A172 (cell line): ENCODE measurements at places on chromosomes 3 and 15. TPM values are rescaled to one million over a fixed set of nuclear protein-coding genes. Genes with fewer than 3 reads are reported as not detected.

GRCh38 chr3:144028798-144029411 is 57.3 kb downstream of the DIPK2A start:
- no peak for DNase-seq

DNA sequence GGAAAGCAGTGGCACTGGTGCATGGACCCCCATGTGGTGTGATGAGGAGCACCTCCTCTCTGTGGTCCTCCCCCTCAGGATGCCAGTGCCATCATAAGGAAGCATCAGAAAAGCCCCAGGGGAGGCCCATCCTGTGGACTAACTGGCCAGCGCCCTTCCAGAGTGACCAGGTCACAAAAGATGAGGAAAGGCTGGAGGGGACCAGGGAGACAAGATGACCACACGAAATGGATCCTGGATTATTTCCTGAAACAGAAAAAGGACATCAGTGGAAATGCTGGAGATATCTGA is 56.4 kb downstream of the TPRA1 start:
- DNase-seq, result no peak

GRCh38 chr3:117252208-117252607 is 542.6 kb downstream of the TUSC7 start:
- no peak for DNase-seq

DNA sequence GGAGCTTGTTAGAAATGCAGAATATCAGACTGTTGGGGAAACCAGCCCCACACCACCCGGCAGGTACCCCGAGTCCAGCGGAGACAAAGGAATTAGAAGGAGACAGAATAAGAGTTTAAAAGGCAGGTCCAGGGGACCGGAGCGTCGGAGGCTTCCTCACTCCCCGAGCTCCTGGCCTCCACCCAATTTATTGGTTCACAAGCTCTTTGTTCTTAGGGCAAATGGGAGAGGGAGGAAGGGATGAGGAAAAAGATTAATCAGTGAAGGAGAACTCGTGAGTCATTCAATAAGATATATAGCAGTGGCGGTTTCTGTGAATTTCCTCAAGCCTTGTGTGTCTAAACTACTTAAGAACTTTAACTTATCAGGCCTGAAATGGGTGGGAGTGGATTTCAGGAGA is 32.1 kb upstream of the WDR72 start:
- DNase-seq, result no peak

DNA sequence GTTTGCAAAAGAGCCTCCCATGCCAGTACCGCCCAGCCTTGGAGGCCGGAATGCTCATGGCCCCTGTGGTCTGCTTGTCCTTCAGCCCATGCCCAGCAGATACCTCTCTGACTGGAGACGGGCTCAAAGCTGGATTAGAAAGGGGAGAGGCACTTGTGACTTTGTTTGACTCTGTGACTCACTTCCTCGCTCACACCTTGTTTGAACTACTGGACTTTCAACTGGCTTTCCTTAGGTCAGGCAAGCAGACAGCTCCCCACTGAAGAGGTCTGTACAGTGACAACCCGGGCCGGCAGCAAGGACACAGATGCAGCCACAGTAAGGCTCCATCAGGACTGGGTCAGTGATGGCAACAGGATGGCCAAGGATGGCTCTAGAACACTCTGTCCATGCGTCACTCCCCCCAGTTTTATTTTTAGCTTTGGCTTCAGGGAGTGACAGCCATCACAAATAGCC is 98.6 kb upstream of the ABHD17C start:
- peak; percentile 5 for DNase-seq

DNA sequence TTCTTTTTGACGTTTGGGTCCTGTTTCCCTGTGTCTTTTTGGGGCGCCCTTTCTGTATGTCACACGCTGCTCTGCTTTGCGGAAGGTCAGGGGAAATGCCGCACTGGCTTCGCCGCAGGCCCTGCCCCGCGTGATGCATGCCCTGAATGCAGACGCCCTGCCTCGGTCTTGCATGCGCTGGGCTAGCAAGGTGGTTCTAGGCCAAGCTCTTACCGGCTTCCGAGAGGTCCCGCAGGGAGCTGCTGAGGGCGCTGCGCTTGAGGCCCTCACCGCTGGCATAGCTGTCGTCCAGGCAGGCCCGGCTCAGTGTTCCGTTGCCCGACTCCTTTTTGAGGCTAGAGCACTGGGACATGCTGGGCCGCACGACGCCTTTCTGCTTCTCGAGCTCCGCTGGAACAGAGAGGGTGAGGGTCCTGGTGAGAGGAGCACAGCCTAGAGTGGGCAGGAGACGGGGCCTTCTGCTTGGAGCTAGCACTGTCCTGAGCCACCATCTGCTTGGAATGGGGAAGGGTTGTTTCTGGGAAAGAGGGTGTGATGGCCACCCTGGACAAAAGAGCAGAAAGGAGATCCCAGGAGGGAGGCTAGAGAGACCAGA is 66.9 kb upstream of the RPL32 start:
- DNase-seq, result no peak

DNA sequence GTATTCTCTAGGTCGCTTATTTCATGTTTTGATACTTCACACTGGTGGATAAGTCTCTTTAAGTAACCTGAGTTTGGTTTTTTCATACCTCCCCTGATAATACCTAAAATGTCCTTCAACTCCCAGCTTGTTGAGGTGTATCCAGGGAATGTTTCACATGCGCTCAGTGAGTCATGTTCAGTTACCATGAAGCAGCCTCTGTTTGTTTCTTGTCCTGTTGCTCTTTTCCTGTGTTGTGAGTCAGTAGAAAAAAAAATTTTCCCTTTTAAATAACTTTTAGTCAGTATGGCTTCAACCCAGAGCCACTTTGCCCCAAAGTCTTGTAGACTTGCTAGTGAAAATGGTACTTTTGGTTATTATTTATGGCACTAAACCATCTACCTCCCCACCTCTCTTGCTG is 278.4 kb upstream of the ZPLD1 start:
- DNase-seq, result peak; percentile 74

- DNase-seq, result no peak
Observed at GRCh38 chr3:89306540-89306939, 199.1 kb downstream of the EPHA3 start.

DNA sequence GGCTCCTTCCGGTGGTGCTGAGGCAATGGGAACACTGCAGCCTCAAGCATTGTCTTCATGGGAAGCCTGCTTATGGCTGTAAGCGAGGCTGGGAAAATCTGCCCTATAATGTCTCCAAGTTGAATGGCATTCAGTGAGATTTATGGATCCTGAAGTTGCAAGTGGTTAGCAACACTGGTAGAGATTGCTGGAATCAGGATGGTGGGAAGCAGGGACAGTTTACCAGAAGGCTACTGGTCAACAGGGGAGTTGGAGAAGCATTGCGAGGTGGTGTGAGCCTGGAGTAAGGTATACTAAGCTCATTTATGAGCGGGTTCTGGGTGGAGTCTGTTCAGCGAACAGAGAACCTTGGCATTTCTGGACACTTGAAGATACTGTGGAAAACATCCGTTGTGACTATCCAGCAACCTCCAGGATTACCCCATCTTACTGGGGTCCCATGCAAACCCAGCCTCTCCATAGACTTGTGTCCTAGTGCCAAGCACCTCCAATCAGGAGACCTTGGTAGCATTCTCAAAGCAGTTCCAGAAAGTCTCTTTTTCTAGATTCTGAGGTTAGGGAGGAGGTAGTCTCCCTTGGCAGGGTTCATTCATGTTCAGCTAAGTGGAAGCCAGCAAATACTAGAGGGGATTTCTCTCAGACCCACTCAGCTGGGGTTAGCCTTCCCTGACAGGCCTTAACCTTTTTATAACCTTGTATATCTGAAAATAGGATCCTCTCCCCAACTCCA is 7.3 kb downstream of the RPSA start:
- DNase-seq, result no peak

GRCh38 chr15:76209942-76210341 is 101.3 kb downstream of the ETFA start:
- DNase-seq, result peak; percentile 24

DNA sequence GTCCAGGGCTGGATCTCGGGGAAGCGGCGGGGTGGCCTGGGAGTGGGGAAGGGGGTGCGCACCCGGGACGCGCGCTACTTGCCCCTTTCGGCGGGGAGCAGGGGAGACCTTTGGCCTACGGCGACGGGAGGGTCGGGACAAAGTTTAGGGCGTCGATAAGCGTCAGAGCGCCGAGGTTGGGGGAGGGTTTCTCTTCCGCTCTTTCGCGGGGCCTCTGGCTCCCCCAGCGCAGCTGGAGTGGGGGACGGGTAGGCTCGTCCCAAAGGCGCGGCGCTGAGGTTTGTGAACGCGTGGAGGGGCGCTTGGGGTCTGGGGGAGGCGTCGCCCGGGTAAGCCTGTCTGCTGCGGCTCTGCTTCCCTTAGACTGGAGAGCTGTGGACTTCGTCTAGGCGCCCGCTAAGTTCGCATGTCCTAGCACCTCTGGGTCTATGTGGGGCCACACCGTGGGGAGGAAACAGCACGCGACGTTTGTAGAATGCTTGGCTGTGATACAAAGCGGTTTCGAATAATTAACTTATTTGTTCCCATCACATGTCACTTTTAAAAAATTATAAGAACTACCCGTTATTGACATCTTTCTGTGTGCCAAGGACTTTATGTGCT is 527 bp downstream of the B2M start:
- peak; percentile 23 for DNase-seq

GRCh38 chr15:59295261-59296001 is 77.2 kb downstream of the MYO1E start:
- DNase-seq, result peak; percentile 61

- no peak for DNase-seq
Observed at GRCh38 chr15:53437985-53438841, 321.2 kb downstream of the WDR72 start.

DNA sequence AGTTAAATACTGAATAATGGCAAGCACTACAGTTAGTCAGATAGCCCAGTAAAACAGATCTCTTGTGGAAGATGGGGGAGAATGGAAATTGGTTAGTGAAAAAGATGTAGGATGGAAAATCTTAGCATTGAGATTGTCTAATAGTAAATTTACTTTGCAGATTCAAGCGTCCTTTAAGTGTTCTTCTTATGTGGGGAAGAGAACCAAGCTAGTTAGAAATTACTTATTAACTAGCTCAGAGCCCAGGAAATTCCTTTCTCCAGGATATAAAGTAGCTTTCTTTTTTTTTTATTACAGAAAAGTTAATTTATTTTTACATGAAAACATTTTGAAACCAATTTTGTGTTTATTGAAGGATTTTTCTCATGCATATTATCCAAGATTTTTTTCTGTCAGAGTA is 36.7 kb downstream of the TIPARP start:
- DNase-seq, result no peak

DNA sequence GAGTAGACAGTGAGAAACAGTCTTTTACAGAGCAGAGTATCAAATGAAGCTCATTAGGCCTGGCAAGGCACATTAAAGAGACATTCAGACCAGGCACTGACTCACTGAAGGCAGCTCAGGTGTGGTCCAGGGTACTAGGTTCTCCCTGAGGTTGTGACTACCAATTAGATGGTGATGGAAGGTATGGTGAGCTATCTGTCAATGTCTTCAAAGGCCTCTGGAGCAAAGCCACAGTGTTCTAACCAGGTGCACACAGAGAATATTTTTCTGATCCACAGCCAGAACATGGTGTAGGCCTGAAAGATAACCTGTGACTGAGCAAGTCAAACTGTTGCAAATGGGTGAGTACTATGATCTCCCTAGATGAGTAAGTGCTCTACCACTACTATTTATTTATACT is 51.5 kb downstream of the EOMES start:
- DNase-seq, result no peak

DNA sequence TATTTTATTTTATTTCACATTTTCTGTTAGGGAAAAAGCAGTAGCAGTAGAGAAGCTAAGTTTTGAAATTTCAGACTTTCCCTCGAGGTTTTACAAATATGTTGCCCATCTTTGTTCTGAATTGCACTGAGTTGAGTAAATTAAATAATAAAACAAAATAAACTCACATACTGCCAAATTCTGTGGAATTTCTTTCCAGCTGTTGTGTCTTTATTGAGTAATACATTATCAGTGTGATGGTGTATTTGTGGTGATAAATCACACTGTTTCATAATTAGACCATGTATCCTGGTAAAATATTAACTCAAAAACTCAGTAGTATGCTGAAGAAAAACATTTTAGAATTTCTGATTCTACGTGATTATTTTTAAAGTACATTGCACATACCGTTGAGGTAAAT is 592.1 kb downstream of the SI start:
- DNase-seq, result no peak

DNA sequence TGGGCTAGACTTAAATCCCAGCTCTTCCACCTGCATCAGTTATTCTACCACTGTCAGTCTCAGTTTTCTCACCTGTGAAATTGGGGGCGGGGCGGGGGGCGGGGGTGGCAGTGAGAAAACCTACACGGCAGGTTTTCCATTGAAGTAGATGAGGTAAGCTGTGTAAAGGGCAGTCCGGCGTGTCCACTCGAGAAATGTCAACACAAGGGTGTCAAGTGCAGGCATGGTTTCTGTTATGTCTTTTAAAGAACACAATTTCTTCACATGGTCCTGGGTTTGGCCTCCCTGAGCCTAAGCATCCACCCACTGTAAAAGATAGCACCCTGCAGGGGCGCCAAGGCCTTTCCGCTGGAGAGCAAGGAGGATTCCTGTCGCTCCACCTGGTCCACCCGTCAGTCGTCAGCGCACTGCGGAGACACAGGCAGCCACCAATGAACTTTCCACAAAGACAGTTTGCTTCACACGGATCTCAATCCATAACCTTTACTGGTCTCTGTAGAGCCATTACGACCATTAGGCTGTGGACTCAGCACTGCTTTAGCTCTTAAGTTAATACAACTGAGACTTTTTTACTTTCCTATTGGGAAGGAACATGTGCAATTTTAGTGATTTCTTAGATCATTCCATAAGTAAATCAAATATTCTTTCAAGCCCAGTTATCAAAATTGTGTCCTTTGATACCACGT is 99.5 kb upstream of the FOXB1 start:
- DNase-seq, result no peak

- no peak for DNase-seq
Observed at GRCh38 chr15:79212589-79213157, 69.8 kb upstream of the ANKRD34C start.

DNA sequence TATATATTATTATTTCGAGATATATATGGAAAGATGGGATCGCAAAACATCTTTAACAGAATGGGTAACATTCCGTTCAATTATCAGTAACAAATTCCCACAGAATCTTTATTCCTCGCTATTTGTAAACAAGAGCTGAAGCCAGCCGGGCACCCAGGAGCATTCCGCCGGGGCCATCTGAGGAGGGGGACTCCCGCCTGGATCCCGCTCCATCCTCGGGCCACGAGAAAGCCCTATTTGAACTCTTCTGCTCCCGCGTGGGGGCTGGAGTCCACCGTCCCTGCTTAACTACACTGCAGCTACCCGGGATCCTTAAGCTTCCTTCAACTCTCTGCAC is 687 bp downstream of the GPR176 start:
- no peak for DNase-seq

DNA sequence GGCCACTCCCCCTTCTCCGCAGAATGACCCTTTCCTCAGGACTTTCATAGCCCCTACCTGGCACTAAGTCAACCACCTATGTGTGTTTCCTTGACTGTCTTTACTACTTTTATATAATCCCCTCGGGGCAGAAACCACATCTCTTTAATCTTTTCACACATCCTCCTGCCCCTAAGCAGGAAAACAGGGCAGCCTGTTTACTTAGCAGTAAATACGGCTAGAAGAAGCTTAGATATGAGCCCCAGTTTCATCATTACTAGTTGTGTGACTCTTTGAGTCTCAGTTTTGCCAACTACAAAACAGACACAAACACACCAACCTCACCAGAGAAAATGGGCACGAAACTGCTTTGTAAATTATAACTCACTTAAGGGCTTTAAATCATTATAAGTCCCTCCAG is 98.3 kb downstream of the CYP19A1 start:
- DNase-seq, result no peak

The RLBP1 gene
- not detected in 2 replicates for total RNA-seq

The NDN gene
- total RNA-seq, result not detected in 2 replicates

The NR2E3 gene
- not detected in 2 replicates for total RNA-seq

The AVEN gene
- total RNA-seq, result 37.5 and 39.6 TPM in 2 replicates

The PRR20G gene
- not detected in 2 replicates for total RNA-seq
